Thyroid gland (tissue), 4 donors: ENCODE measurements at places on chromosomes 7 and 10. TPM values are rescaled to one million over a fixed set of nuclear protein-coding genes. Genes with fewer than 3 reads are reported as not detected.

DNA sequence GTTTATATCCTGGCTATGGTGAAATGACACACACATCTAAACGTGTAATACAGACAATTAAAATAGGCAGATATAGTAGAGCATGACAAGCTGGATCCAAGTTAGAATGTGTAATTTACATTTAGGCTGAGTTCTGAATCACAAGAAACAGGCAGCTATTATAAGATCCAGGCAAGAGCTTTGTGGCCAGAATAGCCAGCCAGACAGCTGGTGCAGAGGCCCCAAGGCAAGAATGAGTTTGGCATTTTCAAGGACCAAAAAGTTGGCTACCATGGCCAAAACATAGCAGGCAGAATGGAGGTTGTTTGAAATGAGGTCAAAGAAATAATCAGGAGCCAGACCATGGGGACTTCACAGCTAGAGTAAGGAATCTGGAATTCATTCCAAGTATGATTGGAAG is 281.7 kb downstream of the MTERF1 start:
- DNase-seq = no peak

GRCh38 chr10:74755273-74755672 is 71.1 kb upstream of the KAT6B start:
- no peak for DNase-seq

GRCh38 chr7:158649279-158649678 is 55.3 kb downstream of the NCAPG2 start:
- no peak for DNase-seq

DNA sequence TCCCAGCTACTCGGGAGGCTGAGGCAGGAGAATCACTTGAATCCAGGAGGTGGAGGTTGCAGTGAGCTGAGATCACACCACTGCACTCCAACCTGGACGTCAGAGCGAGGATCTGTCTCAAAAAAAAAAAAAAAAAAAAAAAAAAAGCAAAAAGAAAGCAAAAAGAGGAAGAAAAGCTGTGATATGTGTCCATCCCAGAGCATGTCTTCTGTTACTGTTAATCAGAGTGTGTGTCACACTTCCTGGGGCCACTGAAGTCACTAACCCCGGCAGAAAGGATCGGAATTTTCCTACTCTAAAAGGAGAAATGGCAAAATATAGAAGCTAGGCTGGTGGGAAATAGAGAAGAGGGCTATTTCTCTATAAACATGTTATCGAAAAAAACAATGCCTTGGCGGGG is 11.9 kb downstream of the PIK3AP1 start:
- no peak for DNase-seq

The SLC18A3 gene
- total RNA-seq = not detected

- DNase-seq = no peak
These were observed 247.1 kb upstream of the GALNT17 start for GRCh38 chr7:70884809-70885208.

The CALHM2 gene
- 47.3 TPM for total RNA-seq

DNA sequence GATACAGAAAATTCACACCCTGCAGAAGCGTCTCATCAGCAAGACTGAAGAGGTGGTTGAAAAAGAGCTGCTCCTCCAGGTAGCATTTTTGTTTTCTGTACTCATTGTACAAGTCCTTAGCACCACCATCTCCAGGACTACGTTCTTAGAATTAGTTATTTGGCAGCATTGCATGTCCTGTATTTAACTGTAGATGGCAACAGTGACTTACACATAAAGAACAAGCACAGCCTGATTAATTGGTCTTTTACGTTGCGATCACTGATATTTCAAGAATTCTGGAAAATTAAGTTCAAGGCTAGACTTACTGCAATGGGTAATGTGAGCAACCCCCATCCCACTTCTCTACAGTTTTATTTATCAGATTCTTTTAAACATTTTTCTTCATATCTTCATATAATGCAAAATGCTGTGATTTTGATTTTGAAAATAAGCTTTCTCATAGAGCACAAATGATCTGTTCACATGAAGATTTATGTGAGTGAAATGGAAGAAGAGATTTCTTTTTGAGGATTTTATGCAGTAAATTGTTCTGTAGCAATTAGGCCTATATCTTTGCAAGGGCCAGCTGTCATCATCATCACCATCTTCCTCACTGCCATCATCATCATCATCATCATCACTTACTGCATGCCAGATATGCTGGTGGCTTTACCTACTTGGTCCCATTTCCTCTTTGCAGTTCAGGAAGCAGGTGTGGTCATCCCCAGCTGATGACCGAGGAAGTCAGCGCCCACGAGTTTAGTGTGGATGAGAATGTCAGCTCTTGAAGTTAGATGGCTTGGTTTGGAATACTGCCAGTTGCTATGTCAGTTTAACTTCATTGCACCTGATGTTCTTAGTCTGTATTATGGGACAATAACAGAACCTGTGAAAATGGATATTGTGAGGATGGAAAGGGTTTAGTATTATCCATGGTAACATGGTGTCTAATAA is 53.4 kb downstream of the CFAP58 start:
- DNase-seq = no peak

- peak; percentile 91 for DNase-seq
These were observed 54.8 kb downstream of the DAGLB start for GRCh38 chr7:6392712-6393666.

The PON1 gene
- not detected for total RNA-seq

DNA sequence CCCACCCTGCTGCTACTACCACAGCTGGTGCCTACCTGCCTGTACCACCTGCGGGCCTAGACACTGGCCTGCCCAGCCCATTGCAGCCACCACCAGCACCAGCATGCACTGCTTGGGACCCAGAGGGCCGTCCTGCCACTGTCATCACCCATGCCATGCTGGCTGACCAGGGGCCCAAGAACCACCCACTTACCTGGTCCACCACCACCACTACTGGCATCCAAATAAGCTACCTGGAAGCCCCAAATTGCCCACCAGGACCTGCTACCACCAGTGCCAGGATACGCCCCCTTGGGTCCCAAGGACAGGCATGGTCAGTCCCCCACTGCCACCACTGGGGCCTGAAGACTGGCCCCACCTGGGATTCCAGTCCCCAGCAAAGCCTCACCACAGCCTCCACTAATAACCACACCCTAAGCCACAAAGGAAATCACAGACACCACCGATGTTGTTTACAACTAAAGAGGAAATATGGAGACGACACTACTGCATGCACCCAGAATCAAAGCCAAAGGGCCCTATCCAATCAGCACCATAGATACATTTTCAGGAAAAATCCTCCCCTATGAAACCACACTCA is 70.5 kb upstream of the DIP2C start:
- DNase-seq = no peak

The TEX47 gene
- total RNA-seq = 0.40 TPM

The VIPR2 gene
- not detected for total RNA-seq

DNA sequence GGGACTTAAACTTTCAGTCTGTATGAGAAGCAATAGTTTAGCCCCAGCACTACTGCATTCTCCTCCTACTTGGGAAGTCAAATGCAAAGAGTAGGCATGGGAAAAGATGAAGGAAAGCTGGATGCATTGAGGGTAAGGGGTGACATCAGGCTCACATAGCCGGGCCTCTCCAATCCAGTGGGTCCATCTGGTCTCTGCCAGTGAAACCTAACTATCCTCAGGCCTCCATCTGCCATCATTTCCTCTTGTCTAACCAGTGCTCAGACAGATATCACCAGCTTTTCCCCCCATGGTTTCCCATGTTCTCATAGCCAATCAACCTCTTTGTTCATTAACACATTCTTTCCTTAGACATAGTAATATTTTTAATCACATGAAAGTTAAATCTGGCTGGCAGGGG is 118.3 kb downstream of the DGKI start:
- no peak for DNase-seq

DNA sequence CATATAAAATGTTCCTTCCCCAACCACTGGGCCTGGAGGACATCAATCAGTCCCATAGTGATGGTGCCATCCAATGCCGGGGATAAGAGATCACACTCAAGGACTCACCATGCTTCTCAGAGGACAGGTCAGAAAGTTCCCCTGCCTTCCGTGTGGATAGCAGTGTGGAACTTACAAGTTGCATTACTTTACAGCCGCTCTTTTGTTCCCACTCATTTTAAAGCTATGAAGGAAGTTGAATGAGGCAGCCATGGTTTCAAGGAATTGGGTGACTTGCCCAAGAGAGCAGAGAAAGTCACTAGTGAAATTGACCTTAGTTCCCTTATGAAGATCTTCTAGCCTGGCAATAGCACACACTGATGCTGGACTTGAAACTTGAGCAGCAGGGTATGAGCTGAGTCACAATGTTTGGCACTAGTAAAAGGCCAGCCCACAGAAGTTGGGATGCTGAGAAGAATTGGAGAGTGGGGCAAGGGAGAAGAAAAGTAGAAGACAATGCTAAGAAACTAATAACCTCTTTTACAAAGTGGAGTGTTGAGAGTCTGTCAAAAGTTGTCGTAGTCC is 78.7 kb downstream of the CXCL12 start:
- DNase-seq = no peak

- DNase-seq = no peak
These were observed 39.5 kb upstream of the PPP1R17 start for GRCh38 chr7:31647511-31647910.

DNA sequence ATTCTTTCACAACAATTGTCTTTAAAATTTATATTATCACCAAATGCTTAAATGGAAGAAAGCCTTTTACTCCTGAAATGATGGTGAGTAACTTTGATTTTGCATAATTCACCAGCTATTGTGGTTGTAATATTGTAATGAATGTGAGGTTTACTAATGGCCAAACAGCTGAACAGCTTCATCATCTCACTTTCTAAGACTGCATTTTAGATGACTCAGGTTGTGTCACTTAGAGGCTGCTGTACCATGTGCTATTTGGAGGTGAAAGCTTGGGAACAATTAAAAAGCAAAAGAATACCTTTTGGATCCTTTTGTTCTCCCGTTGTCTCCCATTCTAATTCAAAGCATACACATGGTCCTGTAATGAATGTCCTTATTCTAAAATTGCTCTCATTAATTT is 604.0 kb upstream of the PFKP start:
- no peak for DNase-seq

DNA sequence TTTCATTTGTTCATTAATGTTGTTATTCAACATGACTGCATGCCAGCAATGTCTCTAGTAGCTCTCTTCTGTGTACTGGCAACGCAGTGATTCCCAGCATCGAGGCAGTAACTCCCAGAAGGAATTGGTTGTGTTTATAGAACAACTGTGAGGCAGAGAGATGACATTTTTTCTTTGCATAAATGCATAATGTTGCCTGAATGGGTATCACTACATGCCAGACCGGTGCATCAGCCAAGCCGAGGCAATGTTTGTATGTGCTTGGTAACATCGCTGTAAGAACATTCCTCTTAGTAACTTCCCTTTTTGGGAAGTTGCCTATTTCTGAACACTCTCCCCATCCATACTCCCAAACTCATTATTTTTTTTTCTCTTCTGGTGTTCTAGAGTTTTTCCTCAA is 182.9 kb downstream of the HTR7 start:
- DNase-seq = no peak

The TMEM176B gene
- total RNA-seq = 10.4 TPM

DNA sequence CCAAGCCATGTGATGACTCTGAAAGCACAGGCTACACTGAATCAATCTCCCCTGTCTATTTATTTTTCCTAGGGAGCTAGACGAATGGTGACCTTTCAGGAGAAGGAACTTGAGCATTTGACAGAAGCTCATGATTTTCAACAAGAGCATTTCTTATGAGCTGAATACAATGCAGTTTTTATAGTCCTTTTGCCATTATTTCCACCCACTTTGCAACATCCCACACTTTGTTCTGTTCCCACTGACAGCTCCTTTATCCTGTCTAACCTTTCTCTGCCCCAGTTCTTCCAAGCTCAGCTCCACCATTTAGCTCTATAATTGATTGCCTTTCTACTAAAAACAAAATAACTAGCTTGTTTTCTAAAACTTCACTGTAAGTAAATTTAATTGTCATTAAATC is 91.9 kb upstream of the PRSS1 start:
- DNase-seq = no peak

GRCh38 chr10:11320809-11321520 is 290.5 kb downstream of the USP6NL start:
- no peak for DNase-seq

- peak; percentile 98 for DNase-seq
These were observed 702 bp upstream of the KAZALD1 start for GRCh38 chr10:101060951-101061623.

- no peak for DNase-seq
These were observed 260.0 kb upstream of the AKR1E2 start for GRCh38 chr10:4566011-4566410.

GRCh38 chr7:91064938-91065337 is 199.3 kb upstream of the FZD1 start:
- DNase-seq = no peak

- no peak for DNase-seq
These were observed 17.4 kb upstream of the CYP3A7 start for GRCh38 chr7:99752356-99752755.

DNA sequence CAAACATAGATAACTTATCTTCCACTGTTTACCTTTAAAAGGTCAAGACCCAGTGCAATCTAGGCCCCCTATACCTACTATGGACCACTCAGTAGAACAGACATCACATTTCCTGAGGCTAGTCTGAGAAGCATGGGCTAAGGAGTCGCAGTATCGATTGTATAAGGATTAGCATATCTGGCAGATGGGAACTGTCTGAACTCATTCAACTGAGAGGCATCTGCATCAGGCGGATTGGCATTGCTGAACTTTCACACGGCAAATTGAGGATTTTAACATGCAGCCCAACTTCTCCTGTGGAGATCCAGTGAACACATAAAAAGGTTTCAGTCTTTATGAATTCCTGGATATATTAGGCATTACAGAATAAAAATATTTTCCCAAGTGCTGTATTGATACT is 89.1 kb upstream of the LRGUK start:
- DNase-seq = no peak

The COL1A2 gene
- total RNA-seq = 143 TPM

- peak; percentile 10 for DNase-seq
These were observed 531.7 kb downstream of the ETV1 start for GRCh38 chr7:13457790-13458189.

DNA sequence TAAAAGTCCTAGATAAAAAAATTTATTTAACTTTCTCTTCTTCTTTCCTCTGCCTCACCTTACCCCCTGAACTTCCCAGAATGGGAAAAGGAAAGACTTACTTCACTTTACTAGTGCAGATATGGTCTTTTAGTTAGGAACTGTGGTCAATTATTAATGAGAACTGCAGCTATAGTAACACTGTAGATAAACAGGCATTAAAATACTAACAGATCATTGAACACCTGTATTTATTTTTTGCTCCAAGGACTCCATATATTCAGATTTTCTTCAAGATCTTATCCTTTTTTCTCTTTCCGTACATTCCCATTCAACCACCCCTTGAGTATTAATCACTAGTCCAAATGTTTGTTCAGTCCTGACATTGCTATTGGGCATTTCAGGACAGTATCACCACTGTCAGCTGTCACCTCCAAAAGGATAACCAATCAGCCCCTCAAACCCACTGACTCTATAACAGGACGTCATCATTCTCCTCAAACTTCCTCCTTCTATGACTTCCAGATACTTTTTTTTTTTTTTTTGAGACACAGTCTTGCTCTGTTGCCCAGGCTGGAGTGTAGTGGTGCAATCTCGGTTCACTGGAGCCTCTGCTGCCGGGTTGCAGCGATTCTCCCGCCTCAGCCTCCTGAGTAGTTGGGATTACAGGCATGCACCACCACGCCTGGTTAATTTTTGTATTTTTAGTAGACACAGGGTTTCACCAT is 4.2 kb downstream of the CPVL start:
- peak; percentile 23 for DNase-seq

- DNase-seq = no peak
These were observed 27.3 kb downstream of the PON1 start for GRCh38 chr7:95297041-95297440.

GRCh38 chr10:118969014-118969413 is 60.5 kb upstream of the NANOS1 start:
- no peak for DNase-seq

- DNase-seq = peak; percentile 38
These were observed 10.4 kb downstream of the ATG9B start for GRCh38 chr7:151013733-151014497.

- DNase-seq = no peak
These were observed 186.6 kb upstream of the HDAC9 start for GRCh38 chr7:18308938-18309337.
